ENCODE measurements at places on chromosomes 7 and 10.

DNA sequence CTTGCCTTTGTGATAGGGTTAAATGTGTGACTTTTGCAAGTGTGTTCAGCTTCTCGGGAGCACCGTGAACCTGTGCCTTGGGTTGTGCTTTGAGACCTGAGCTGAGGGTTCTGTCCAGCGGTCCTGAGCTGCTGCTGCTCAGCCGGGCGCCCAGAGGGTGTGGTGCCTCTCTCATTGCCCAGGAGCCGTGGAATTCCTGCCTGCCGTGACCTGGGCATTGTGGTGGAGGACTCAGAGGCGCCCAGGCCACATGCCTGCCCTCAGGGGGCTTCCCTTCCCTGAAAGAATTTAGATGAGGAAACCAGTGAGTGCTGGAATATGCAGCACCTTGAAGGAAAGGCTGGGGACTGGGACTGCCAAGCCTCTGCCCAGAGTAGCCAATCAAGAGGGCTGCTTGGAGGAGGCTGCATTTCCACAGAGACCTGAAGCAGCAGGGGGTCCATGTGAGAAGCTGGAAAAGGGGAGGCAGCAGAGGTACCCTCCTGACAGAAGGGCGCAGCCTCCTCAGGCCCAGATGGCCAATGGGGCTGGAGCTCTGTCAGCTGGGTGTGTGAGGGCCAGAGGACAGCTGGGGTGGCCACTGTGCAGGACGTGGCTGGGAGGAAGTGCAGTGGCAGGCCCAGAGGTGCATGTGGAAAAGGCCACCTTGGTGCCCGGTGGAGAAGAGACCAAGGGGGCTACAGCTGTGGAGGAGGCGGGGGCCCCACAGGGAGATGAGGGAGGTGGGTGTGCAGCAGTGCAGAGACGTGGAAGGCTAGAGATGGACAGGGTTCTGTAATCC lies 107.3 kb downstream of the NKX6-2 start:
- peak; percentile 39 for DNase-seq

- no peak for DNase-seq
Measured at GRCh38 chr10:47092376-47092775, 181.1 kb downstream of the PTPN20 start.

DNA sequence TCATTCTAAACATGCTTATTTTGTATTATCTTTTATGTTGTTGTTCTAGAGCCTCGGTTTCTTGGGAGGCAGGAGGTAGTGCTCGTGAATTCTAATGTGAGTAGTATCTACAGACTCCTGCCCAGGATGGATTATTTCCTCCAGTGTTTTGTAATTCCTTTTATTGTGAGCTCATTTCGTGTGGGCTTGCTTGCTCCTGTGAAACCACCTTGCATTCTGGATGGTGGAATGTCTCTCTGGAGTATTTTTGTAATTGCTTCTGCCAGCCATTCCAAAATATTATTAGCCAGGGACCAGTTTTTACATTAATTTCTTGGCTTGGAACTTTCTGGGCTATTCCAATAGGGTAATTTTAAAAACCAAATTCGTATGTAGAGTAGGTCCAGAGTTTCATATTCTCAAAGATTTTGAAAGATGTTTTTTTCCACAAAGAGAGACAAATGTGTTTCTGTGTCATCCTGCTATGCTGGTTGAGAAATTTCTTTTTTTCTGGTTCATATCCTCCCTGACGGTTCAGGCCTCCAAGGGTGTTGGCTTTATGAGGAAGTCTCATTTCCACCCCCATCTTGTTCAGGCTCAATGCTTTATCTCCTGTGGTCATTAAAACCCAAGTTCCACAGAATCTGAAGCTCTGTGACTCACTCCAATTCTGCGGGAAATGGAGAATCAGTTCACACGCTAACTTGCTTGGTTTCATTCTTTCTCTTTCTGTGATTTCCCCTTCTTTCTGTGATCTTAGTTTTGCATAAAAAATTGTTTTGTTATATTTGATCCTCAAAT lies 41.7 kb upstream of the CALD1 start:
- no peak for DNase-seq

DNA sequence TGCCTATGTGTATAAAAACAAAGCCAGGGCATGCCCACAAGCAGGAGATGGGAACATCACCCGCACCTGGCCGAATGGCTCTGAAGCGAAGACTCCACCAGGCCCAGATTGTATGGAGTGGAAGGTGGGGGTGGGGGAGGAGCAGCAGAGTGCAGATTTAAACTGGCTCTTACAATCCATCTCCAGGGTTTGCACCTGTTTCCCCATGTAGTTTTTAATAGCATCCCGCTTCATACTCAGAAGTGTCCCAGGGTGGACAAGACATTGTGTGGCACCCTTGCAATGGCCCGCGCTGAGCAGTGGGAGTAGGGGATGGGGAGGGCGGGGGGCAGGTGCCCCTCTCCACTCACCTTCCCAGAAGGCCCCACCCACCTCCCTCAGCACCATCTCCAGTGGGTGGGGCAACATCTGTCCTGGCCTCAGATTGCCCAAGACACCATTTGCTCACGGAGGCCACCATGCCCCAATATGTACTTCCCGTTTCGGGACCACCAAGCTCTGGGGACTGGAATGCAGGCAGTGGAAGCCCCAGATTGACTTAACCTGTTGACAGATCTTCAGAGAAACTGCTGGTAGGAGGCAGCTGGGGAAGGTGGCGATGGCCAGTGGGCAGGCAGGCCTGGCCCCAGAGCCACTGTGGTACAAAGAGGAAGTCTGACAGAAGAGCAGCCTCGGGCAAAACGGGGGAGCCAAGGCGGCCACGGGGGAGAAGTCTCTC lies 23.0 kb downstream of the VSIR start:
- DNase-seq, result no peak

GRCh38 chr7:26949319-26949718 lies 84.9 kb upstream of the SKAP2 start:
- no peak for DNase-seq

DNA sequence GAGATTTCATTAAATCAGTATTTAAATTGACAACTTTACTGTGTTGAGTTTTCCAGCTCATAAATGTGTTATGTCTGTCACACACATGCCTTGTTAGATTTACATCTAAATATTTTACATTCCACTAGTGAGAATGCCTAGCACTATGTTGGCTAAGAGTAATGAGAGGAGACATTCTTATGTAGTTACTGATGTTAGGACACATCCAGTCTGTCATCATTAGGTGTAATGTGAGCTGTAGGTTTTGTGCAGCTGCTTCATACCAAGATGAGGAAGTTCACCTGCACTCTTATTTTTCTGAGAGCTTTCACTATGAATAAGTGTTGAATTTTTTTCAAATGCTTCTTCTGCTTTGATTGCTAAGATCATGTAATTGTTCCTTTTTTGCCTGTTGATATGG lies 218.0 kb upstream of the IGFBP3 start:
- DNase-seq, result no peak

- no peak for DNase-seq
Measured at GRCh38 chr10:130714742-130715467, 578.7 kb downstream of the GLRX3 start.

DNA sequence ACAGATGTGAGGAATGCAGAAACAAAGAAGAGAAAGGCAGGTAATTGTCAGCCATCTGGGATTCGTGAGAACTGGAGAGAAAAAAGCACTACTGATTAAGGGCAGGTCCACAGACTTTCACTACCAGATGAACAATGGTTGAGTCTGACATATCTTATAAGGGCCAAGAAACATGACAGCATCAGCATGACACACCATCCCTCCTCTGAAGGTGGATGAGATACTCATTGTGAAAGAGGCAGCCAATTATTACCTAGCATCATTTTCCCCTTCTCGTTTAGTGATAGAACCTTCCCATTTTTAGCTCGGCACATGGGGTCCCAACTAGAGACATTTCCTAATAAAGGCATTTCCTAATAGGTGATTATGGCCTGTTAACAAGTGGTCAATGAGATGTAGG lies 19.2 kb upstream of the MET start:
- DNase-seq, result no peak

GRCh38 chr10:93124580-93125318 lies 51.1 kb downstream of the CYP26A1 start:
- DNase-seq, result no peak

GRCh38 chr7:26334166-26334859 lies 42.7 kb downstream of the SNX10 start:
- DNase-seq, result no peak

- DNase-seq, result no peak
Measured at GRCh38 chr10:31064348-31064747, 32.7 kb upstream of the ZNF438 start.

GRCh38 chr10:106338486-106338885 lies 826.0 kb downstream of the SORCS1 start:
- no peak for DNase-seq

- DNase-seq, result no peak
Measured at GRCh38 chr7:76285604-76286374, 16.7 kb upstream of the HSPB1 start.

DNA sequence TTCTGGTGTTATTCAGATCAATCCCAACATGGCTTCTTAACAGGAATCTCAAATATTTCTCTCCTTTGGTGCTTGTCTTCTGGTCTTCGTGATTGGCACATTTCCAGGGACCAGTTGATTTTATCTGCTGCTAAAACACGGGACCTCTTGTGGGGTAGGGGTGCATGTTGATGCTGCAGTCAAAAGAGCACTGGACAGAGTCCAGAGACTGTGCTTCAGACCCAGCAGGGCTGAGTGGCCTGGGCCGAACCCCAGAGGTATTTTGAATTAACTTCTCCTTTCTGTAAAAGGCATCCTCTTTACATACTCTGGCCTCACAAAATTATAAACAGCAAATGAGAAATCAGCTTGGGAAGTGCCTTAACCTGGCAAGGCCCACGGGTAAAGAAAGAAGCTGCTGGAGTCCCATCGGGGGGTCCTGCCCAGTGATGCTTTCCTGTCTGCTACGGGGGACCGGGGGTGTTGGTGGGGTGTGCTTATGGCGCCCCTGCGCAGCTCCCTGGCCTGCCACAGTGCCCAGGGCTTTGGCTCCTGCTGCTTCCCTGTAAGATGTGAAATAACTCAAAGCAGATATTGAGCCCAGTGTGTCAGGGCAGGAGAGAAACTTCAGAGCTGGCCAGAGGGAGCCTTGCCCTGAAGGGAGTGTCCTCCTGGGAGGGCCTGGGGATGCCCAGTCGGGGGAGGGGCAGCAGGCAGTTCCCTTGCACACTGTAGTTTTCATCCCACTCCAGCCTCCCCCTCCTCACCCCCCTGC lies 230.5 kb downstream of the TCF7L2 start:
- DNase-seq, result no peak
